Activated T-helper 2 cell treated with anti-CD3 and anti-CD28 coated beads, Interferon-gamma antibody, Interleukin-2, Interleukin-4, amounts not matched to agents 10 μg/mL and 5 μg/mL and 100 μg/mL, durations not matched to agents 14 hours and 24 hours and 36 hours (primary cell): ENCODE measurements at places on chromosomes 6 and 20. TPM values are rescaled to one million over a fixed set of nuclear protein-coding genes. Genes with fewer than 3 reads are reported as not detected.

GRCh38 chr6:169253337-169254238 lies at the start of gene THBS2:
Gene THBS2 (minus strand): TSS chr6:169253846. CDS start chr6:169250784, 3,062 bp downstream.
- DNase-seq = no peak

DNA sequence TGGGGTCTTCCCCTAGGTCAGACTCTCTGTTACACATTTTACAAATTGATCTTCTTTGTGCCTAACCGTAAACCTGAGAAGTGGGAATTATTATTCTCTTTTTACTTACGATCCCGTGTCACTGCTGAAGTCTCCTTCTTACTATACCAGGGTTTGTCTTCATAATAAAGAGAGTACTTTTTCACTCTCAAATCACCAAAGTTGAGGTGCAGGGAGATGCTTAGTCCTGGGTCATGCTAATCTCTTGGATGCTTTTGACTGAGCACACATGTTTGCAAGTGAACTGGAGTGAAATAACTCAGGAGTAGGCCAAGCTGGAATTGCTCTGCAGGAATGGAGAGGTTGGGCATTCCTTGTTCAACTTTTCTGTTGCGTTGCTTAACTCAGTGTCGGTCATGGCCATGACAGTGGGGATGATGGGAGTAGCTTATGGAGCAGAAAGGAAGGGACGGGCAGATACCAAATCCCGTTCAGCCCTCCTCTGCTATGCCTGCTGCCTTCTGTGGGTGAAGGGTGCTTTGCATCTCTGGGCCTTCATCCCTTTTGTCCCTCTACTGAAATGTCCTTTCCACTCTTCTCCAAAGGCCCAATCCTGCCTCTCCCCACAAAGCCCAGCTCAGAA lies 15.2 kb upstream of the TAGAP start:
- no peak for DNase-seq

DNA sequence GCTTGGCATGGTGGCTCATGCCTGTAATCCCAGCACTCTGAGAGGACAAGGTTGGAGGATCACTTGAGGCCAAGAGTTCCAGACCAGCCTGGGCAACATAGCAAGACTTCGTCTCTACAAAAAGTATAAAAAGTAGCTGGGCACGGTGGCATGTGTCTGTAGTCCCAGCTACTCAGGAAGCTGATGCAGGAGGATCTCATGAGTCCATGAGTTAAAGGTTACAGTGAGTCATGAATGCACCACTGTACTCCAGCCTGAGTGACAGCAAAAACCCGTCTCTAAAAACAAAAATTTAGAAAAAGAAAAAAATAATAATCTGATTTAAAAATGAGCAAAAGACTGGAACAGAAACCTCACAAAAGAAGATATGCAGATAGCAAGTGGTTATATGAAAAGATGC lies 279.7 kb downstream of the RNGTT start:
- DNase-seq = no peak

Gene MAP3K4
- total RNA-seq = 49.3 and 53.7 TPM in 2 replicates

- DNase-seq = no peak
Measured at GRCh38 chr20:11698124-11698523, 219.6 kb upstream of the BTBD3 start.

DNA sequence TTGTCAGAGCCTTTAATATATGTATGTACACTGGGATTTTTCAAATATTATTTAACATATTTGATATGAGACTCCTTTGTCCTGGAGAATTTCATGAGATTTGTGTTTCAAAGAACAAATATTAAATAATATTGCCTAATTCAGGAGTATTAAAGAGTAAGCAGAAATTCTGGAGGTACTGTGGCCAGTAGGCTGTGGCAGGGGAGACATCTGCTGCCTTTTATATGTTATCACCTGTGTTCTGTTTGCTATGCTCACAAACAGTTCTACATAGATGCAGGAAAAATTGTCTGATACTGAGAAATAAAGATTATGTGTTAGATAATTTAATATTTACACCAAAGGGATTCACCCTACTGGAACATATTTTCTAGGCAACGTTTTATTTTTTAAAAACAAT lies 395.4 kb upstream of the SLC35B3 start:
- no peak for DNase-seq

DNA sequence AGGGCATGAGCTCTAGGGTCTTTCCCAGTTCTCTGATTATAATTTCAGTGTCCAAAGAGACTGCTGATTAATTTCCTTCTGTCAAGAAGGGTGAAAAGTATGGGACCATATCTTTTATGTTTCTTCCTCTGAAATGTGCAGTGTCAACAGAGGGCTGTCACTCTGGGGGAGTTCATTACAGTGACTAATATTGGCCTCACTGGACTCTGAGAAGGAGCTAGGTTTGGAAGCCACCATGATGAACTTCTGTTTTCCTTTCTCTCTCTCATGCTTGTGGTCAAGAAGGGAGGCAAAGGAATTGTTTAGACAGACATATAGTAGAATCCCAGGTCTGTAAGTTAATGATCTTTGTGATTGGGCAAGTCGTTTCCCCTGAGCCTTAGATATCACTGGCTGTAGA lies 41.8 kb upstream of the BMP6 start:
- DNase-seq = no peak

DNA sequence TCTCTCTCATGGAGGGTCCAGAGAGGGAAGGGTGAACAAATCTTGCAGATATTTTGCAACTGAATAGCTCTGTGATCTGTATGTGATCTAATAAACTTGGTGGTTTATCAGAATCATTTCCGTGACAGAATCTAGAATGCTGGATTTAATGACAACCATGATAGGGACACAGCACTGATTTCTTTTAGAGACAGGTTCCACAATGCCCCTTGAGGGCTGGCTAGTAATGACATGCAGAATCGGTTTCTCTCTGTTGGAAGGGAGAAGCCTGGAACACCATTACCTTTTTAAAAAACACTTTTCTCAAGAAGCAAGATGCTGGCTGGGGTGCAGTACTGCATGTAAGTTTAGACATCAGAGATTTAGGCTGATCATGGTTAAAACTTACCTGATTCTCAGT lies 313.4 kb downstream of the CDH26 start:
- no peak for DNase-seq

Gene LGSN
- total RNA-seq = not detected in 2 replicates

DNA sequence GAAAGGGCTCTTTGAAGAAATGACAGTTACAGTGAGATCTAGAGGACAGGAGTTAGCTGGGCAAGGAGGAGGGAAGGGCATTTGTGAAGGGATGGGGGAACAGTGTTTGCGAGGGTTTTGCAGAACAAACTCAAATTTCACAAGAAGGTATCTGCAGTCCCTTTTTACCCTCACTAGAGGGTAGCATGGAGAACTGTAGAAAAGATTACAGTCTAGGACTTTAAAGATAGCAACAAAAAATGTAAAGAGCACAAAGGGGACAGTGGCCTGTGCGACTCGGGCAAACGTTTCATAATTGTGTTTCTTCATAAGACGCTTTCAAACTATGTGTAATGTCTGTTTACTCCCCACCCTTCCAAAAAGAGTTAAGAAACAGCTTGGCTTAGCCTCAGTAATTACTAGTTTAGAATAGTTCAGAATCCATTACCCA lies 21.2 kb upstream of the ASXL1 start:
- no peak for DNase-seq

DNA sequence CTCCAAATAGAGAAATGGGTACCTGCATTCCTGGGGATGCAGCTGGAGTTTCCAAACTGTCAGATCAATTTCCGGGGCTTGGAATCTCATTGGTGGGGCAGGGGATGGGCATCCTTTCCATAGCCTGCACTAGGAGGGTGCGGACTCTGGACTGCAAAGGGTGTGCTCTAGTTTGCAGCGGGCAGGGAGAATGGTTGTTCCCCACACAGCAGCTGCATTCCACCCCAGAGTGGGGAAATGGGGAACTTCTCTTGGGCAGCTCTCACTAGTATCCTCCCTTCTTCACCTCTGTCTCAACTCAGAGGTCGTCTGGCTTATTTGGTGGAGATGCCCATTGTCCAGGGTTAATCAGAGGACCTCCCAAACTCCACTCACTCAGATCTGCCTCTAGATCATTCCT lies 34.5 kb upstream of the CDKN1A start:
- DNase-seq = no peak

- no peak for DNase-seq
Measured at GRCh38 chr20:39691151-39691862, 729.2 kb downstream of the DHX35 start.

DNA sequence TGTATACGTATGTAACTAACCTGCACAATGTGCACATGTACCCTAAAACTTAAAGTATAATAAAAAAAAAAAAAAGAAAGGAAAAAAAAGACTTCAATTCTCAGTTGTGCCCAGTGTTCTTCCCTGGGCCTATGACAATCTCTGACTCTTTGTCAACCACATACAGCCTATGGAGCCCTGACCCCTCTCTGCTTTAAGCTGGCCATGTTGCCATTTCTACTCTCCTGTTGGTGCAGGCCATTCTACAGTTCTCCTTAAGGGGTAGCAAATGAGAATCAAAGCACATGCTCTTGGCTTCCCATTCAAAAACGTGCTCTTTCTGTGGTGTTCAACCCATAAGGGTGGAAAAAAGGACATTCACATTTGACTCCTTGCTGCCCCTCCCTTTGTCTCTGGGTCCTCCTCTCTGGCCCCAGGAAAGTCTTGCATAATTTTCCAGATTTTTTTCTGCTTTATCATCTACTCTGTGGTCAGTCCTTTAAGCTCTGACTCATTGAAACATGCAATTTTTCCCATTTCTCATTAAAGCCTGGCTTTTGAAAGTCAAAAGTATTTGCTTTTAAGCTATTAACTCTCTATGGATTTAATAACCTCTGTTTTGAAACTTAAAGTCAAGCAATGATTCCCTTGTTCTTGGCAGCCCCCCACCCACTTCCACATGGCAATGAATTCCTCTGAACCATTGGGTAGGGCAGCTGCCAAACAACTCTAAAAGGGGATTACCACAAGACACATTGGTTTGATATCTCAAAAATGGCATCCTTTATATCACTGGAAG lies 208.6 kb upstream of the MCHR2 start:
- no peak for DNase-seq

Gene CBLN4
- not detected in 2 replicates for total RNA-seq

DNA sequence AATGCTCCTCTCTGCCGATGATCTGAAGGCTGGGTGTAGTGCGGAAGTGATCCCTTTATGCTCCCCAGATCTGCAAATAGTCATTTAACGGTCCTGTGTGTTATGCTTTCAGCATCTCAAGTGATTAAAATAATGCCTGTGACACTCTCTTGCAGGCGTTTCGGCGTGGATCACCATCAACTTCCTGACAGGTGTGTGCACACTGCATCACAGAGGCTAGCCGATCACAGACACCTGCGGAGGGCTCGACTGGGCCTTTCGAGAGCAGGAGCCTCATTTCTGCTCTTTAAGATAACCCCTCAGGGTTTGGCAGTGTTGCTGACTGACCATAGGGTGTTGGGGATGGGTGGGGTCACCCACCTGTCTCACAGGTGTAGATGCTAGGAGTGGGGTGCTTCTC lies 20.0 kb downstream of the ENTPD6 start:
- no peak for DNase-seq

GRCh38 chr20:1198751-1199150 lies 4.5 kb upstream of the C20orf202 start:
- no peak for DNase-seq

Gene ZFP57
- 2.6 and 3.0 TPM in 2 replicates for total RNA-seq

GRCh38 chr20:11080781-11081377 lies 407.1 kb upstream of the JAG1 start:
- DNase-seq = no peak

Gene TRIM15
- total RNA-seq = 0.41 and 0.46 TPM in 2 replicates

- DNase-seq = no peak
Measured at GRCh38 chr20:18728165-18728869, 85.3 kb upstream of the SCP2D1 start.

- DNase-seq = no peak
Measured at GRCh38 chr6:169166896-169167580, 86.6 kb downstream of the THBS2 start.

DNA sequence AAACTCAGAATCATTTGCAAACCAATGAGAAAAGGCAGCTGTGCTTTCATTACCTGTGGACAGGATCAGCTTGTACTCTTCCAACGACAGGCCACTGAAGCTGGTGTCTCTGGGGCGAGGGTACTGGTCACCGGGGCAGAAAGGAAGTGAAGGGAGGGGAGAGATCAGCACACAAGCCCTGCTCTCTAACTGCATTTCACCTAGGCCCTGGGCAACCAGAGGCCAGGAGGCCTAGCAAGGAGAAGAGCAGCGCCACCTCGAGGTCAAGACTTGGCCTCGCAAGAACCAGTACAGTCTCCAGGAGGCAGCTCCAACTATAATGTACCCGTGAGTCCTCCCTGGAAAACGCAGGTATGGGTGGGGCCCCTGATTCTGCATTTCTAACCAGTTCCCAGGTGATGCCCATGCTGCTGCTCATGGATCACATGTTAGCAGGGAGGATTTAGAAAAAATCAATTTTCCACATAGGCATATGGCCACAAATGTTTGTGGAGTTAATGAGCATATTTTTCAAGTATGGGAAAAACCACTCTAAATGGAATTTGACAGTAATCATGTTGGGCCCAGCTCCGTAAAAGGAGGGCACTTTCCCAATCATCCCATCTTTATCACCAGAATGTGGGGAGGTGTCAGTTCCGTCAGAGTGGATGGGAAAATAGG lies 11.0 kb downstream of the UQCC2 start:
- peak; percentile 66 for DNase-seq

DNA sequence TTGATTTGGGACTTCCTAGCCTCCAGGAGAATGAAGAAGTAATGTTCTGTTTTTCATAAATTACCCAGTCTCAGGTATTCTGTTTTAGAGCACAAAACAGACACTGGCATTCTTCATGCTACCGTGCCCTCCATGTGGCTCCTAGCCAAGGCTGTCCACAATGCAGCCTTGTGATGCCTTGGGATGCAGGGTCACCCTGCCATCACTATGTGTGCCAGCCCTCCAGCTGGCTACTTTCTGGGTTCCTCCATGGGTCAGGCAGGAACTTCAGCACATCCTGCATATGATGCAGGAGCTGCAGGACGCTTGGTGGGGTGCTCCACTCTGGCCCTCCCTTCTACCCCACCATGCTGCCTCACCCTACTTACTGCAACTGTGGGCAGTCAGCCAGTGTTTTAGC lies 38.0 kb upstream of the FAM50B start:
- DNase-seq = no peak

Gene GPSM3
- 84.2 and 90.7 TPM in 2 replicates for total RNA-seq

Gene MCHR2
- not detected in 2 replicates for total RNA-seq

GRCh38 chr6:160132776-160133338 lies 11.2 kb downstream of the SLC22A1 start:
- DNase-seq = no peak

Gene RSPH4A
- total RNA-seq = 0.11 and 0.14 TPM in 2 replicates

GRCh38 chr6:150345781-150346180 lies 23.0 kb upstream of the IYD start:
- DNase-seq = no peak

Gene NSFL1C
- total RNA-seq = 108 TPM in 2 replicates

DNA sequence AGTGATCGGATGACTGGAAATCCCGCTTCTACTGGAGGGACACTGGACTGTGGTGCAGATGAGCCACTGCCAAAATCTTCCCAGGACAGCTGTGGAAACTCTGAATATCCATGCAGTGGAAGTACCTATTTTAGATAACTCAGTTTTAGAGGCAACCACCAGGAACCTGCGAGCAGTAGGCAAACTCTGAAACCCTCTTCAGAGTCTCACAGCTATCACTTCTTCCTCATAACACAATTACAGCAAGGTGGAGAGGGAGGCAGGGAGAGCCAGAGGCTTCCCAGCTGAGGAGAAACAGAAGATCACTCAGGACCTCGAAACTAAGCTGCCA lies 322.8 kb upstream of the NT5E start:
- DNase-seq = no peak
